ENCODE measurements at places on chromosomes 2 and 18.

DNA sequence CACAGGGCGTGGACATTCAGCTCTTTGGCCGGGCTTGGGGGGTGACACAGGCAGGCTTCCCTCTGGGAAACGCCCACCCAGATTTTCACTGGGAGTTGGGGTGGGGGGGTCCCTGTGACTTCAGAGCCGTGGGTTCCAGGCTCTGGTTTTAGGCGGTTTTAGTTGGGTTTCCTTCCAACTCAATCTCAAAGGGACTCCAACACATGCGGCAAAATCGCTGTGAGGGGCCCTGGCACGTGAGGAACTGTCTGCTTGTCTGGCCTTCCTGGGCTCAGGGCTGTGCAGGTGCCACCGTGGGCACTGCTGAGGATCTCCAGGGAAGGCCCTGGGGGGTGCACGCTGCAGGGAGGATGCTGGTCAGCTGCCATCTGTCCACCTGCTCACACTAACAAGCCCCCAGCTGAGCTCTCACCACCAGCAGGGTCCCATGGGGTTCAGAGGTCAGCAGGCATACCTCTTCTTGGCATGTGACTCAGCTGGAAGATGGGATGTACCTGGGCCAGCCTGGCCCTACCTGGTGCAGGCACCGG, 11.7 kb downstream of the HS6ST1 start:
- H3K4me3 ChIP-seq = no peak overlapping the region
- peaks cover 6% of the 10 kb centered on the region for H3K27me3 ChIP-seq
- peaks cover 3% of the 10 kb centered on the region for H3K36me3 ChIP-seq

DNA sequence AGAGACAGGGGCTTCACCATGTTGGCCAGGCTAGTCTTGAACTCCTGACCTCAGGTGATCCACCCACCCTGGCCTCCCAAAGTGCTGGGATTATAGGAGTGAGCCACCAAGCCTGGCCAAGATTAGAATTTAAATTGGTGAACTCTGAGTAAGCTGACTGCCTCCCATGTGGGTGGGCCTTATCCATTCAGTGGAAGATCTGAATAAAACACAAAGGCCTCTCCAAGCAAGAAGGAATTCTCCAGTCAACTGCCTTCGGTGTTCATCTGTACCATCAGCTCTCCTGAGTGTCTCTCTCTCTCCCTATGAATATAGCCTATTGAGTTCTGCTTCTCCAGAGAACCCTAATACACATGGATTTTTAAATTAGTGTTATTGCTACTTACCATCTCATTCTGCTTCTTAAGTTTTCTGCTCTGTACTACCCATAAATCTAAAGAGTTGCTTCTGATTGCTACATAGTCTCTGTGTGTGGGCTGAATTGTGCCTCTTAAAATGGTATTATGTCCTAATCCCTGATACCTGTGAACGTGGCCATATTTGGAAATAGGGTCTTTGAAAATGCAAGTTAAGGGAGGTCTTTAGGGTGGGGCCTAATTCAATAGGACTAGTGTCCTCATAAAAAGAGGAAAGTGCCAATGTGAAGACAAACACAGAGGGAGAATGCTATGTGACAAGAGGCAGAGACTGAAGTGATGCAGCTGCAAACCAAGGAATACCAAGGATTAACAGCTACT, 36.3 kb downstream of the FBXO11 start:
- H3K27ac ChIP-seq = peak overlapping the region; percentile 28
- peaks cover 27% of the 10 kb centered on the region for H3K4me1 ChIP-seq
- H3K27me3 ChIP-seq = no peaks in the 10 kb centered on the region

DNA sequence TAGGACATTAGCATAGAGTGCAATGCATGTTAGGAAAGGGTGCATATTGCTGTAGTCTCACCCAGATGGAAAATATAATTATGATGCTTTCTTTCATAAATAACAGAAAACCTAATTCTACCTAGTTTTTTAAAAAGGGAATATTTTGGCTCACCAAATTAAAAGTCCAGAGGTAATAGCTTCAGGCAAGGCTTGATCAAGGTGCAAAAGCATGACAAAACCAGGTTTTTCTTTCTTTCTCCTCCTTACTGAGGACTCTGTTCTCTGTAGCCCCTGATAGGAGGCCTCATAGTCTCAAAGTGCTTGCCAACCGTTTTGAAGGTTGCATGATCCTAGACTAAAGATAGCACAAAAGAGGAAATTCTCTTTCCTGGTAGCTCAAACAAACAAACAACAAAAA, 349.9 kb downstream of the CTNNA2 start:
- no peak overlapping the region for H3K4me3 ChIP-seq
- peaks cover 6% of the 10 kb centered on the region for H3K4me1 ChIP-seq
- no peak for DNase-seq

DNA sequence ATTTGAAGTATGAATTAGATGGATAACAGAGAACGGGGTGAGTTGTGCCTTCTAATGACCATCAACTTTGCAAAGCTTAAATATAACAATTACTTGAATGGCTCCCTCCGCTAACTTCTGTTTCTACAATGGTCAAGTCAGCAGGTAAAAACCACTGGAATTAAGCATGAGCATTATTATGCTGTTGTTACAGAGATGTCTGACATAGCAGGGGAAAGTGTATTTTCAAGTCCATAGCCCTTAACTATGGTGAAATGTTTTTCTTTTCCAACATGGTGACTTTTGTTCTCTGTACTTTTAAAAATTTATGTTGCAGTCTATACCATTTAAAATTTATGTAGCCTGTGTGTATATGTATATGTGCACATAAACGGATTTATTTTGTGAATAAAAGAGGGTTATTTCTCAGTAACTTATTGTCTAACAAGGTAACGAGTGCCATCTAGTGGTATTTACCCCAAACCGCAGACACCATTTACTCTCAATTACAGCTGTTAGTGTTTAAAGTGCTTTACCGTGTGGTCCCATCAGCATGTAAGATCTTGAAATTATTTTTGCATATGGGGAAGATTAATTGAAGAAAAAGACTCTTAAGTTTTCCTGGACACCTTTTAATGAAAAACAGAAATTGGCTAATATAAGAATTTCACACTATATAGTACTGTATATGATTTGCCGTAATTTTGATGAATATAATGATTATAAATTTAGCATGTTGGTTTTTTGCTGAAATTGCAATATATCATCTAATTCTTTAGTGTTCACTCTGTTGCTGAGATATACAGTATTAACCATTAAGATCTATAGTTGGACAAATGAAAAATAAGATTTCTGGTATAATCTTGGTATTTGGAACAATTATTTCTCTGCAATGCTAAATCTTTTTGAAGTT, 78.2 kb downstream of the UBE2E3 start:
- peak; percentile 24 for DNase-seq
- H3K4me3 ChIP-seq = no peak overlapping the region
- H3K36me3 ChIP-seq = no peaks in the 10 kb centered on the region
- peaks cover 27% of the 10 kb centered on the region for H3K4me1 ChIP-seq
- H3K27ac ChIP-seq = no peak overlapping the region
- no peaks in the 10 kb centered on the region for H3K27me3 ChIP-seq

DNA sequence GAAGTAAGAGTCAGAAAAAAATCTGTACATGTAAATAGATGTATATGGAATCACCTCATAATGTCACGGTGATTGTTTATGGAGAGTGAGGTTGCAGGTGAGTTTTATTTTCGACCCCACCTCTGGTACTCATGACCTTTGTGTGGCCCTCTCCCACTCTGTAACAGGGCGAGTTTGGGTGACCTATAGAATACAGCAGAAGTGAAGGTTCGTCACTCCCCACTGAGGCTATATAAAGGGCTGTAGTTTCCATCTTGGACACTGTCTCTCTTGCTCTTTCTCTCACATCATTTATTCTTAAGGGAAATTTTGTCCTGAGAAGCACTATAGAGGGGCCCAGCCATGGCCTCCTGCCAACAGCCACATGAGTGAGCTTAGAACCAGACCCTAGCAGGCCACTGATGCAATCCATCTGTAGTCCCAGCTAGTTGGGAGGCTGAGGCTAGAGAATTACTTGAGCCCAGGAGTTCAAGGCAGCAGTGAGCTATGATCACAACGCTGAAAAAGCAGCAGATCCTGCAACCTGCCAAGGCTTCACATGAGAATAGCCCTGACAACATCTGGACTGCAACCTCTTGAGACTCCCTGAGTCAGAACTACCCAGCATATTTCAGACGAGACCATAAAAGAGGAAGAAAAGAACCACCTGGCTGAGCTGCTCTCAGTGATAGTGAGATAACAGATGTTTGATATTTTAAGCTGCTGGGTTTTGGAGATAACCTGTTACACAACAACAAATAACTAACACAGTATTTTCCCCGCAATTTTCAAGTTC, 74.3 kb upstream of the SLC1A4 start:
- H3K4me3 ChIP-seq = no peak overlapping the region
- H3K36me3 ChIP-seq = no peaks in the 10 kb centered on the region
- H3K27ac ChIP-seq = no peak overlapping the region
- DNase-seq = no peak
- H3K4me1 ChIP-seq = peaks cover 8% of the 10 kb centered on the region
- peaks cover 4% of the 10 kb centered on the region for H3K27me3 ChIP-seq

- no peaks in the 10 kb centered on the region for H3K36me3 ChIP-seq
- peaks cover 3% of the 10 kb centered on the region for H3K27me3 ChIP-seq
- H3K27ac ChIP-seq = no peak overlapping the region
- H3K4me1 ChIP-seq = no peaks in the 10 kb centered on the region
- no peak overlapping the region for H3K4me3 ChIP-seq
These were observed 353.8 kb downstream of the RND3 start for GRCh38 chr2:150133623-150134022.

DNA sequence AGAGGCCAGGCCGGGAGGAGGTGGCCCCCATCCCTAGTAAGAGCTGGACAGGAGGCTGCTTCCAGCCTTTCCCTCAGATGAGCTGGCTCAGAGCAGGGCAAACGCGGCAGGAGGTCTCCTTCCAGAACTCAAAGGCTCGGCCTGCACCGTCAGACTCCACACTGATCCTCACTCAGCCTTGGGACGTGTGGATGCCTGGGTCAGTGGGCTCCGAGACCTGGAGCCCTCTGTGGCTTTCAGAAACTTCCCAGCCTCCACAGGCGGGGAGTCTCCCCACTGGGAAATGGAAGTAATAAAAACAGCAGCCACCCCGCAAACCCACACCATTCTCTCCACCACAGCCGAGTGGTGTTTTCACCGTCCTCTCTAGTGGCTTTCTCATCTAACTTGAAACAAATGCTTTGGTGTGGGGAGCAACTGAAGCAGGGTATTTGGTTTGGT, 54.3 kb downstream of the INPP5D start:
- peaks cover 3% of the 10 kb centered on the region for H3K27me3 ChIP-seq
- peaks cover 25% of the 10 kb centered on the region for H3K36me3 ChIP-seq
- H3K27ac ChIP-seq = no peak overlapping the region
- H3K4me3 ChIP-seq = no peak overlapping the region
